Effector memory CD8-positive, alpha-beta T cell (primary cell): ENCODE measurements at places on chromosomes 2 and 18.

GRCh38 chr2:237198164-237198855 is 112.6 kb downstream of the COPS8 start:
- DNase-seq = no peak

GRCh38 chr2:65939687-65940086 is 495.2 kb upstream of the MEIS1 start:
- no peak for DNase-seq

GRCh38 chr2:207589143-207589542 is 36.1 kb downstream of the METTL21A start:
- no peak for DNase-seq

DNA sequence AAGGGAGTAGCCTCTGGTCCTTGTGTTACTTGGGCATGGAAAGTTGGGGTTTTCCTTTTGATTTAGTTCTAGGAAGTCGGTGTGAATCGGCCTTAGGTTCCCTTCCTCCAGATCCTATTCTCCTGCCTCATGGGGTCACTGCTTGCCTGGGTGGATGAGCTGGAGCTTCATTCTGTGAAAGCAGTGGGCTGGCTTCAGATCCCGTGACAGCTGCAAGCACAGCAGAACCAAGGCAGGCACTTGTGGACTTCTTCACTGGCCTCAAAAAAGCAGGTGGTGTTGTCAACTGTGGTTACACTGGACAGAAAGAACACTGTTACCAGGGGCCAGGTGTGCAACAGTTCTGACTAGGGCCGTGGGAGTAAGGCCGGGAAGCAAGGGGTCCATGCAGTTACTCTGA is 243.4 kb downstream of the LDLRAD4 start:
- DNase-seq = no peak

DNA sequence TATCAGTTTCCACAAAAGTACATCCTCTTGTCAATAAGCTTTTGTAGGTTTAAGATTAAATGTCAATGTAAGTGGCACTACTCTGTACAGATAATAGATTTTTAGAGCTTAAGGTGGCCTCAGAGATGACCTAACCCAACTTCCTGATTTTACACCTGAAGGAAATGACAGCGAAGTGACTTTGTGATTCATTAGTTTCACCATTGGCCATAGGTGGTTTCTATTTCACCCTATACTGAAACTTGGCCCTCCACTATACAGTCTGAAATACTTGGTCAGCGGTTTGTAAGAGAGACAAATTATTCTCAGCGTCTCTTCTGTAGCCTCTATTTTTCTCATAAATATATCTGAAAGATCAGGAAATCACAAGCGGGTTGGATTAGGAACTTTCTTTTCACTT is 330.4 kb upstream of the FAM98A start:
- DNase-seq = no peak

GRCh38 chr18:9334973-9335696 is 562 bp downstream of the TWSG1 start:
- peak; percentile 14 for DNase-seq

- no peak for DNase-seq
Observed at GRCh38 chr2:235063471-235063961, 111.7 kb downstream of the SH3BP4 start.

GRCh38 chr2:110864731-110865130 is 132.4 kb downstream of the ACOXL start:
- DNase-seq = no peak

GRCh38 chr2:85073033-85073432 is 60.2 kb upstream of the TCF7L1 start:
- no peak for DNase-seq

GRCh38 chr18:5461041-5461440 is 82.8 kb downstream of the EPB41L3 start:
- no peak for DNase-seq
